Left kidney (tissue), 8 donors: ENCODE measurements at places on chromosomes 5 and 9.

- DNase-seq: no peak
Observed at GRCh38 chr5:8675182-8675581, 806.2 kb downstream of the MTRR start.

- DNase-seq: no peak
Observed at GRCh38 chr5:1478271-1479035, 33.2 kb upstream of the SLC6A3 start.

DNA sequence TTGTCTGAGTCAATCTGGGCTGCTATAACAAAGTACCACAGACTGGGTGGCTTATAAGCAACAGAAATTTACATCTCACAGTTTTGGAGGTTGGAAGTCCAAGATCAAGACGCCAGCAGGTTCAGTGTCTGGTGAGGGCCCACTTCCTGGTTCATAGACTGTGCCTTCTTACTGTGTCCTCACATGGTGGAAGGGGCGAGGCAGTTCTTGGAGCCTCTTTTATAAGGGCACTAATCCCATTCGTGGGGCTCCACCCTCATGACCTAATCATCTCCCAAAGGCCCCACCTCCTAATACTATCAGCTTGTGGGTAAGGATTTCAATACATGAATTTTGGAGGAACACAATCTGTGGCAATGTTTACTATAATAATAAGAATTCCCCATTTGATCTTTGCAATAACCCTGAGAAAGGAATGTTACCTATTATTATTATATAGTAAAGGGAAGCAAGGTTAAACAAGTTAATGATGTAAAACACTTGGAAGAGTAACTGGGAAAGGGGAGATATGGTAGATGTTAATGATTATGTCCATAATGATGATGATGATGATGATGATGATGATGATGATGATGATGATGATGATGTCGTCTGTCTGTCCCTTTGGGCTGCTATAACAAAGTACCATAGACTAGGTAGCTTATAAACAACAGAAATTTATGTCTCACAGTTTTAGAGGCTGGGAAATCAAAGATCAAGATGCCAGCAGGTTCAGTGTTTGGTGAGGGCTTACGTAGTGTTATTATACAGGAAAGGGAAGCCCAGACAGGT lies 40.8 kb downstream of the WHRN start:
- no peak for DNase-seq

DNA sequence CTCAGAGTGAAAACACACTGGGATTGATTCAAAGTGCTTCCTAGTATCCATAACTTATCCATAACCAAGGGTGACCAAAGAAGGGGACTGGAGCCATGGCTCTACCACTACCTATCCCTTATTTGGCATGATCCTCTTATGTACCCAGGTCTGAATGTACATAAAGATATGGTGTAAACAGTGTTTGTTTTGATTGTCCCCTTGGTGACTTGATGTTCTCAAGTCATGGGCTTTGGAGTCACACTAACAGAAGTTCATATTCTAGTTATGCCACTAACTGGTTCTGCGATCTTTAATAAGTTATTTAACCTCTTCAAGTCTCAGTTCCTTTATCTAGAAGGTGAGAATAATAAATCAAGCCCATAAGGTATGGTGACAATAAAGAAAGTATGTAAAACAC lies 283.4 kb upstream of the PTGER4 start:
- DNase-seq: no peak

GRCh38 chr9:127004946-127005769 lies 90.6 kb downstream of the RALGPS1 start:
- no peak for DNase-seq

GRCh38 chr5:135174315-135175096 lies 140.5 kb upstream of the PITX1 start:
- DNase-seq: no peak

- DNase-seq: no peak
Observed at GRCh38 chr9:124818431-124819281, 34.6 kb upstream of the WDR38 start.

GRCh38 chr9:135756576-135756975 lies 54.6 kb downstream of the KCNT1 start:
- no peak for DNase-seq

- DNase-seq: no peak
Observed at GRCh38 chr5:128469912-128470311, 68.1 kb downstream of the FBN2 start.

DNA sequence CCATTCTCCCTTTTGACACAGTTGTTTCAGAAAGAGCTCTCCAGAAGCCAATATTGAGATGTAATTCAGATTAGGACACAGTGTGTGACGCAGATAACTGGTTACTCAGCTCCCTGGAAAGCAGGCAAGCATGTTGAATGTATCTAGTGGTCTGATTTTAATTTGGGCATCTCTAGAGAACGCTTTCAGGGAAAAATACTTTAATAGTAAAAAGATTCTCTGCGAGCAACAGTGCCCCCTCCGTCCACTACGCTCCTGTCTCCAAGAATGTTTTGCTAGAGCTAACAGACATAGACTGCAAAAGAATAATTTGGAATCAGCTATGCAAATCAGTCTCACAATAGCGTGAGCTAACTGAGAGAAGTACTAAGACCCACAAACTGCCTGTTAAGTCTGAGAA lies 23.3 kb downstream of the CFAP90 start:
- DNase-seq: no peak

- DNase-seq: no peak
Observed at GRCh38 chr9:109780453-109781033, 545 bp downstream of the PALM2AKAP2 start.

DNA sequence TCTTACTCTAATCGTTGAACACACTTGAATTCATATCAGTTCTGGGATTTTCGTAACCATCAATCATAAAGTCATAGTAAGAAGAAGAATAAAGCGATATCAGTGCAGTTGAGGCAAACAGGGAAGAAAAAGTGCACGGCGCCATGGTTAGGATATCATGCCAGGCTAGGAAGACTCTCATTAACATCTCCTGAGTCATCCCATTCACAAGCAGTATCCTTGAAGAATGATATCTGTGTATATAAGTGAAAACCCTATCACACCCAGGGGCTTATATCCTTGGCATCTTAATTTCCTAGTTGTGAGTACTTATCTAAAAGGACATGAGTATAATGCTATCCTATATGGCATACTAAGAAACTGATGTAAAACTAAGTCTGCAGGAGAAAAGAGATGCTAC lies 38.6 kb downstream of the NFIB start:
- DNase-seq: no peak
